Hair follicle dermal papilla cell (primary cell): ENCODE measurements at places on chromosomes 12 and 14. TPM values are rescaled to one million over a fixed set of nuclear protein-coding genes. Genes with fewer than 3 reads are reported as not detected.

The RNF212B gene
- total RNA-seq = not detected in 2 replicates

The PTPRQ gene
- total RNA-seq = 2.2 and 5.7 TPM in 2 replicates

The PIANP gene
- total RNA-seq = 0.24 and 2.1 TPM in 2 replicates

The OR6C74 gene
- total RNA-seq = not detected in 2 replicates

The CCDC184 gene
- total RNA-seq = 0.73 and 0.97 TPM in 2 replicates

The PTCSC3 gene
- not detected in 2 replicates for total RNA-seq

The BIN2 gene
- total RNA-seq = 0.24 TPM in 1 of 2 replicates, not detected in the other

The SLC38A4 gene
- total RNA-seq = 7.5 and 11.0 TPM in 2 replicates

The VWF gene
- total RNA-seq = 0.24 and 0.81 TPM in 2 replicates

The MDP1 gene
- total RNA-seq = 13.1 and 15.1 TPM in 2 replicates

The SFSWAP gene
- 31.7 and 40.7 TPM in 2 replicates for total RNA-seq

The ITGA7 gene
- 4.4 and 7.7 TPM in 2 replicates for total RNA-seq

The PRB4 gene
- not detected in 2 replicates for total RNA-seq

The CLEC4D gene
- total RNA-seq = not detected in 2 replicates

The RIMBP2 gene
- under 0.01 and 0.16 TPM in 2 replicates for total RNA-seq

The KCNH5 gene
- total RNA-seq = not detected in 2 replicates

The C1QL4 gene
- total RNA-seq = 0.12 TPM in 1 of 2 replicates, not detected in the other

The GNB3 gene
- total RNA-seq = 1.9 and 5.8 TPM in 2 replicates

The LIN7A gene
- total RNA-seq = 6.1 and 7.6 TPM in 2 replicates

The MUCL1 gene
- total RNA-seq = not detected in 2 replicates
